ENCODE measurements at places on chromosomes 6 and 20.

GRCh38 chr6:83868639-83869038 lies 9.2 kb downstream of the CYB5R4 start:
- no peak for DNase-seq

DNA sequence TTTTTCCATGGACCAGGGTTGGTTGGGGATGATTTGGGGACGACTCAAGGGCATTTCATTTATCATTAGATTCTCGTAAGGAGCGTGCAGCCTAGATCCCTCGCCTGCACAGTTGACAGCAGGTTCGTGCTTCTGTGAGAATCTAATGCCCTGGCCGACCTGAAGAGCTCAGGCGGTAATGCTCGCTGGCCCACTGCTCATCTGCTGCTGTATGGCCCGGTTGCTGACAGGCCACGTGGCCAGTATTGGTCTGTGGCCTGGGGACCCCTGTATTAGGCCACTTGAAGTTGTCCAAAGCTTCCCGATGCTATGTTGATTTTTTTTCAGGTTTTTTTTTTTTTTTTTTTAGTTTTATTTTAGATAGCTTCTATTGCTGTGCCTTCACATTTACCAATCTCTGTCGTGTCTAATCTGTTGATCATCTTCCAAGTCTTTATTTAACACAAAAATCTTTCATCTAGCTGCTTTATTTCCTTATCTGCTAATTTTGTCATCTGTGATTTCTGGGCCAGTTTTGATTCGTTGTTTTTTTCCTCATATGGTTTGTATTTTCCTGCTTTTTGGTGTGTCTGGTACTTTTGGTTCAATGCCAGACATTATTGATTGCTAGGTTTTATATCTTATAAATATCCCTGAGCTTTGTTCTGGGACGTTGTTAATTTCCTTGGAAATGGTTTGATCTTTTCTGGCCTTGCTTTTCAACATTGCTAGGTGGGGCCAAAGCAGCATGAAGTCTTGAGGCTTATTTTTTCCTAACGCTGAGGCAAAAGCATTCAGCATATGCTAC lies 41.1 kb downstream of the DYNLT1 start:
- no peak for DNase-seq

GRCh38 chr6:10381830-10382208 lies 33.1 kb downstream of the TFAP2A start:
- no peak for DNase-seq

- no peak for DNase-seq
These were observed 140.1 kb upstream of the SNX9 start for GRCh38 chr6:157682856-157683481.

GRCh38 chr6:56403745-56404144 lies 156.4 kb upstream of the COL21A1 start:
- no peak for DNase-seq

DNA sequence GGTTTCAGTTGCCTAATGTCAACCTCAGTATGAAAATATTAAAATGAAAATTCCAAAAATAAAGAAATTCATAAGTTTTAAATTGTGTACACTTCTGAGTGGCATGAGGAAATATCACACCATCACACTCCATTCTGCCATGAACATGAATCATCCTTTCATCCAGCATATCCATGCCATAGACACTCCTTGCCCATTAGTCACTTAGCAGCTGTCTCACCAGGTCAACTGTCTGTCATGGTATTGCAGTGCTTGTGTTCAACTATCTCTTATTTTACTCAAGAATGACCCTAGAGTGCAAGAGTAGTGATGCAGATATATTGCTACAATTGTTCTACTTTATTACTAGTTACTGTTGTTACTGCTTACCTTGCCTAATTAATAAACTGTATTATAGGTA lies 712.4 kb downstream of the EPHA7 start:
- DNase-seq: no peak

DNA sequence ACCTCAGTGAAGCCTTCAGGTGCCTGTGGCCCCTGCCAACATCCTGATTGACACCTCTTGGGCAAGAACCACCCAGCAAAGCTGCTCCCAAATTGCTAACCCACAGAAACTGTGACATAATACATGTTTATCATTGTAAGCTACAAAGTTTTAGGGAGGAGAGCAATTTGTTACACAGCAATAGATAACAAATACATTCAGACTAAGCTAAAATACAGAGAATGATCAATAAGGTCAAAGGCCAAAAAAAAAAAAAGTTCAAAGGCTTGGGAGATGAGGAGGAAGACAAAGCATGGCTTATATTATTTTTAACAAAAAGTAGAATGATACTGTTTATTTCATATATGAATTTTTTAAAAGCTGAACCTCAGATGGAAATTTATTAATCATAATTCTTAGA lies 105.9 kb downstream of the ID4 start:
- DNase-seq: no peak

DNA sequence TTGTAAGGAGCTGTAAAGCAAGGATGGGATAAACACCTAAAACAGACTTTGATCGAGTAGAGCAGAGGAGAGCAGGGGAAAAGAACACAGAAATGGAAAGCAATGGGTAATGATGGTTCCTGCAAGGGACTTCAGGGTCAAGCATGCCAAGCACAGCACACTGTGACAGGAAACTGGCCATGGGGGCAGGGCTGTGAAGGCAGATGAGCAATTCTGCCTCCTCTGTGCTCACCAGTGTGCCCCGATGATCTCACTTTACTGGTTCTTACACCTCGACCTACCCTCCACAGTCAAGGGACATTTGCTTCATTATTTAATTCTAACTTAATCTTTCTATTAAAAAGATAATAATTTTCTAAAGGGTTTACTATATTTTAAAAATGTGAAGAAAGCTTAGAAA lies 21.6 kb upstream of the MYB start:
- DNase-seq: no peak

- DNase-seq: no peak
These were observed 205.5 kb downstream of the ZNF217 start for GRCh38 chr20:53387983-53388675.

- peak; percentile 72 for DNase-seq
These were observed 1.9 kb downstream of the PPP1R18 start for GRCh38 chr6:30684386-30685156.

GRCh38 chr6:125991653-125992052 lies 5.3 kb downstream of the TRMT11 start:
- no peak for DNase-seq

- DNase-seq: no peak
These were observed 16.2 kb downstream of the L3MBTL3 start for GRCh38 chr6:130034378-130035146.

DNA sequence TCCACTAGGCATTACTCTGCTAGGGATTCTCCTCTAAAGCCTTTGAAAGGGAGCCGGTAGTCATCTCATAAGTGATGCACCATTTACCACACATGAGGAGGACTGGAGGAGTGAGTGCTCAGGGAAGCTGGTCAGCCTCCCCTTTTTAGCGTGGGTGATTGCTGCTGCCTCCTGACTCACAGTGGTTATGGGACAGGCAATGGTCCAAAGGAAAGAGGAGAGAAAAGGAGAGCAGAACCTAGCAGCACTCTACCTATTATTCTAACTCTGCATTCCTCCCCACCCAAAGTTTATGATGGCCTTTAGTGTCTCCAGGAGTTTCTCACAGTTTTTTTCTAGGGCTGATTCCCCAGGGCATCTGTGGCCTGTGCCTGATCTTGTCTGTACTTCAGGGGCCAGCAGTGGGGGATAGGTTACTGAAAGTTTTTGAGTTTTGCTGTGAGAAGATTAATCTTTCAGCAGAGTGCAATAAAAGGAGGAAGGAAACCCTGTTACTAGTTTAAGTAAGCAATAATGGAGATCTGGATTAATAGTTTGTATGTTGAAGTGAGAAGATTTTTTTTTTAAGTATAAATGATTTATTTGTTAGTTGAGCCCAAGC lies 36.4 kb upstream of the GCLC start:
- peak; percentile 8 for DNase-seq

GRCh38 chr6:41818271-41819054 lies 31.0 kb downstream of the TOMM6 start:
- DNase-seq: no peak

DNA sequence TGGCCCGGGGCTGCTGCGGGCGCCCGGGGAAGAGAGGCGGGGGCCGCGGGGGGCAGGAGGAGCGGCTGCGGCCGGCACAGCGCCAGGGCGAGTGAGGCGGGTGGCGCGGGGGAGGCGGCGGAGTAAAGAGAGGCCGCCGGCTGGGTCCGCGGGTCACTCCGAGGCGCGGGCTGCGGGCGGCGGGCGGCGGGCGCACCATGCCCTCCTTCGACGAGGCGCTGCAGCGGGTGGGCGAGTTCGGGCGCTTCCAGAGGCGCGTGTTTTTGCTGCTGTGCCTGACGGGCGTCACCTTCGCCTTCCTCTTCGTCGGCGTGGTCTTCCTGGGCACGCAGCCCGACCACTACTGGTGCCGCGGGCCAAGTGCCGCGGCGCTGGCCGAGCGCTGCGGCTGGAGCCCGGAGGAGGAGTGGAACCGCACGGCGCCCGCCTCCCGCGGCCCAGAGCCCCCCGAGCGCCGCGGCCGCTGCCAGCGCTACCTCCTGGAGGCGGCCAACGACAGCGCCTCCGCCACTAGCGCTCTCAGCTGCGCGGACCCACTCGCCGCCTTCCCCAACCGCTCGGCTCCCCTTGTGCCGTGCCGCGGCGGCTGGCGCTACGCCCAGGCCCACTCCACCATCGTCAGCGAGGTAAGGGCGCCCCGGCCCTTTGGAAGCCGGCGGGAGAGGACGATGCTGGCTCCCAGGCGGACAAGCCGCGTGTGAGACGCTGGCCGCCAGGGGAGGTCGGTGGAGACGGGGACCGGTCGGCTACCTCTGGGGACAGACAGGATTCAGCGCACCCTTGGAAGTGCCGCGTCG lies at the start of gene SLC22A3:
Gene SLC22A3 (plus strand): TSS at position 156 of the 797 bp plus-strand sequence. CDS start 42 bp downstream, at position 198.
- DNase-seq: no peak

GRCh38 chr6:106279179-106279578 lies 46.4 kb downstream of the ATG5 start:
- DNase-seq: no peak

DNA sequence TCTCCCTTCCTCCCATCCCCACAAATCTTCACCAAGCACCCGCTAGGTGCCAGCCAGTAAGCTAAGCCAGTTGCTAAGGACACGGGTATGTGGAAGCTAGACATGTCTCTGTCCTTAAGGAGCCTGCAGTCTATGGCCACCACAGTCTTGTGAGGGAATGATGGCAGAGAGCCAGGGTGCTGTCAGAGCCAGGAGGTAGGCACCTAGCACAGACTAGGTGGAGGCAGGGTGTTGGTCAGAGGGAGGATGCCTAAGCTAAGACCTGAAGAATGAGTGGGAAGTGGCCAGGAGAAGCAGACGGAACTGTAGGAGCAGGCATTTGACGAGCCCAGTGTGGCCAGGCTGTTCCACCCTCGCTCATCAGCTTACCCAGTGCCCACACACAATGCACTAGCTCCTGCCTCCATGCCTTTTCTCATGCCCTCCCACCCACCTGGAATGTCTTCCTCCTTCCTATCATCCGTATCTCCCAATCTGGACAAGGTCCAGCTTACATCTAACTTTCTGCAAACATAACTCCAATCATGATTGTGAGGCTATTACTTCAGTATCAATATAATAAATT lies 125.6 kb downstream of the FOXC1 start:
- DNase-seq: no peak

- DNase-seq: no peak
These were observed 25.7 kb downstream of the PRPH2 start for GRCh38 chr6:42696526-42697267.

DNA sequence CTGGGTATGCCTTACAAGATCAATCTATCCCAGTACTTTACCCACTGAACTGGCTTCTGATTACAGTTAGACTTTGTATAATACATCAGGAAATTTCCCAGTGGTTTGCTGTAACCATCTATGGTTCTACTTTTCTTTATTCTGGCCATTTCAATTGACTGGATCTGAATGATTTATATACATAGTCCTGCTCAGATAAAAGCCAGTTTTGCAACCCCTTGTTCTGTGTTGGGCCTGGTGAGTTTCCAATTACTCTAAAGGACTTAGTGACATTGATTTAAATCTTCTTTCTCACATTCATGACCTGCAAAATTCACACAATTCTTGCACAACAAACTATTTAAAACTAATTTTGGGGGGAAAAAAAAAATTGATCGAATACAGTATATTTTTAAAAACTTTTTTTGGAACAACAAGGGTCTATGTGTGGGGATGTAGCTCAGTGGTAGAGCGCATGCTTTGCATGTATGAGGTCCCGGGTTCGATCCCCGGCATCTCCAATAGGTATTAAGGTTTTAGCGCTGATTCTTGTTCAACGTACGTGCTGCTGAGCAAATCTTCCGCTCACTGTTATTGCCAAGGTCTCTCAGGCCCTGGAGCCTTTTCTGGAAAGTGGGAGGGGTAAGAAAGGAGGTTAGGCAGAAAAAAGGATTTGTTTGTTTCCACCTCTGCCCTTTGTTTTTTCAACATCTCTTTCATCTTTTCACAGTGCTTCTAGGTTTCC lies 117.5 kb downstream of the GPX5 start:
- peak; percentile 79 for DNase-seq

- no peak for DNase-seq
These were observed 15.6 kb downstream of the PKIG start for GRCh38 chr20:44597930-44598329.

DNA sequence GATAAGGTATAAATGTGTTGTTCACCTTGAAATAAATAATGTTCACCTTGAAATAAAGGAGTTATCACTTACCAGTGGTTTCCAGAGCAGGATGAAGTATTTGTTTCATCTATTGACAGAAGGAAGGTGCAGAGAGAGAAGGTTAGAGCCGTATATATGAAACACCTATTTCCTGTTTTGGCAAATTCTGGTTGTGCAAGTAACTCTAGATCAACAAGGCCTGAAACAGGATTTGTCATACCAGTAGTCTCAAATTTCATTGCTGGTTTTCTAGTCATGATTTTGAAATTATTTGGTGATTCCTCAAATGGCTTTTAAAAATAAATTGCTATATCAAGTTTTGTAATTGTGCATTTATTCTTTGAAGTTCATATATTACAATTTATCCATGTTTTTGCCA lies at the start of gene CRISP3:
Gene CRISP3 (minus strand): TSS at position 130 of the 400 bp plus-strand sequence. CDS start 21 bp downstream, at position 109.
- no peak for DNase-seq

- no peak for DNase-seq
These were observed 161.8 kb downstream of the NFATC2 start for GRCh38 chr20:51380401-51381385.

DNA sequence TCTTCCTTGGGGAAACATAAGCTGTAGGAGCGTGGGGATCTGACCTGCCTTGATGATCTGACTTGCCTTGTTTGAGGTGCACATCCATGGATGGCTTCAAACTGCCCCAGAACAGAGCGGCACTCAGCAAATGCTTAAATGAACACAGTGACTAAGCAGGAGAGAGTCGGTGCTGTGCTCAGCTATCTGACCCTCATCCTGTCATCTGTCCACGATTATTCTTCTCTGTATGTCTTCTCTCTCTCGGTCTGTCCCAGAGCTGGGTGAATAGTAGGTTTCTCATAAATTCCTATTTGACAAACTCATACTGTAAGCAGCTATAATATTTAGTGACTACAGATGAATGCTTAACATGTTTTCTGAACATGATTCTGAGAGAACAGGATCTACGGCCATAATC lies 37.3 kb downstream of the TRAM2 start:
- no peak for DNase-seq

Data from KBM-7 (cell line).